ENCODE measurements at places on chromosomes 5 and 9. TPM values are rescaled to one million over a fixed set of nuclear protein-coding genes. Genes with fewer than 3 reads are reported as not detected.

SPATA31A7 gene
- total RNA-seq: not detected

GPR150 gene
- not detected for total RNA-seq

CDH6 gene
- not detected for total RNA-seq

CXCL14 gene
- 0.44 TPM for total RNA-seq

TEX48 gene
- not detected for total RNA-seq
